ENCODE measurements at places on chromosomes 2 and 18.

GRCh38 chr2:8719528-8719927, 37.7 kb downstream of the ID2 start:
- no peak for DNase-seq

- DNase-seq: no peak
These were observed 24.7 kb upstream of the ANKRD62 start for GRCh38 chr18:12068950-12069320.

DNA sequence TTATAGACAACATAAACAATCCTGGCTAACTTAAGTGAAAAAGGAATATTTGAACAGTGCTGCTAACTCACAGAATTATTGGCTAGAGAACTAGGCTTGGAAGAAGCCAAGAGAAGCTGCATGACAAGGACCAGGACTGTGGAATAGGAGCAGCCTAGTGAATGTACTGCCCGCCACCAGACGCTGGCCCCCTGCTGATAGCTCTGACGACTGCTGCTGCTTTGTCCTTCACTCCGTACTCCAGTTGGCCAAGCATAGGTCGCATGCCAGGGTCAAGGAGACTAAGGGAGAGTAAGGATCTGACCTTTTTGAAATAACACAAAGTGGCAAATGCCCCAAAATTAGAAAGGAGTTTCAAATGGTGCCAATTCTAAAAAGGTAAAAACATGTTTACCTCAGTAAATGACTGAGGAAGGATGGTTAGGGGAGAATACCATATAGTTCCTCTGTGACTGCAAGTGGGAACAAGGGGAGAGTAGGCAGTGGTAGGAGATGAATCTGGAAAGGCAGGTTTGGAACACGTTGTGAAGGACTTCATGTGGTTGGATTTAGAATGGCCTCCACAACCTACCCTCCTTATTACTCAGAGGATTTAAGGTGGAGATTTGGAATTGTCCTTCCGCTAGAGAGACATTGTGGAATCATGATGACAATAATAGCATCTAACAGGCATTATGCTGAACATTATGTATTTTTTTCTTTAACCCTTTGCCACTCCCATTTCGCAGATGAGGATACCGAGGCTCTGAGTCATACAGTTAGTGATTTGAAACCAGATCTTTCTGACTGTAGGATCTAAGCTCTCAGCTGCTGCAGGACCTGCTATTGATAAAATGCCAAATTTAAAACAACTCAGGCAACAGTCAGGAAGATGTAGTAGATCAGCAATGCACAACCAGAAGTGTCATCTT, 19.5 kb downstream of the STRADB start:
- no peak for DNase-seq

DNA sequence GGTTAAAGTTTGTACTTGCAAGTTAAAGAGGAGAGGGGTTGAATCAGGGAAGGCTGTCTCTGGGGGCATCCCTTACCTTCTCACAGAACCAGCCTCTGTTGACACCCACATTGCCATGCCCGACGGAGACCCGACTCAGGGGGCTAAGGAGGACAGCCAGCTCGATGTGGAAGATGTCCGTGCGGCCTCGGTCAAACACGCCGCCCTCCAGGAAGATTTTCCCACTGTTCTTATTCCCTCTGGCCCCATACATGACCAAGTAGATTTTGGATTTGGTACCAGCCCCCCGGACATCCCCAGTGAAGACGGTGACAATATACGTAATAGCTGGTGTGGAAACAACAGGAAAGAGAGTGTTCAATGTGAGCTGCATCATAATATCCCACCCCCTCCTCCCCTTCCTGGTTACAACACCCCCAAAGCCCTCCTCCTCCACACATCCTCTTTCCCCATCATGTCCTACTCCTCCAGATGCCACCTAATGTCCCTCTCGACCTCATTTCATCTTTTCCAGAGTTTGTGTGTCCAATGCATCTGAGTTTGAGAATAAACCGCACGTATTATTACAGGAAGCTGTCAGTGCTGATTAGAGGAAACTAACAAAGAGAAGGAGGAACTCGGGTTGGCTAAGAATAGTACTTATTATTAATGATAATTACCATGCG, 55.7 kb downstream of the LOXHD1 start:
- DNase-seq: no peak

DNA sequence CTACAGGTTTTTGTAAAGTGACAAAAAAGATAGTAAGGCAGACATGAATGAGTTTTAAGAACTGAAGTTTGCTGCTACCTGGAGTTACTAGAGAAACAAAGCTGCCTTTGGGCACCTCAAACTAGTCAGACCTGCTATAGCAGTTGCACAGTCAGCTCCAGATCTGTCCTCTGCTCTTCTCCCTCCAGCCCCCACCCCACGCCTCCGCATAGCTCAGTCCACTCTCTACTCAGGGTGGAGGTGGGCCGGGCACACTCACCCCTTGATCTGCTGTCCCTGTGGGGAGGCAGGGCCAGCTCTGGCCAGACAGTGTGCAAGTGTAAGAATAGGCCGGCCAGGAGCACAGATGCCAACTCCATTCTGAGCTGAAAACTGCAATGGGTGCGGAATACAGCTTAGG, 4.1 kb downstream of the SERTAD2 start:
- no peak for DNase-seq

Measured in stimulated activated CD4-positive, alpha-beta T cell treated with anti-CD3 and anti-CD28 coated beads, Interleukin-4, amount 100 ng/mL, for 1 hour (primary cell).